Breast epithelium (tissue), 4 donors: ENCODE measurements at places on chromosomes 16 and 17. TPM values are rescaled to one million over a fixed set of nuclear protein-coding genes. Genes with fewer than 3 reads are reported as not detected.

The ADGRG1 gene
- 9.4 TPM for total RNA-seq

The KRT40 gene
- total RNA-seq, result 0.29 TPM

DNA sequence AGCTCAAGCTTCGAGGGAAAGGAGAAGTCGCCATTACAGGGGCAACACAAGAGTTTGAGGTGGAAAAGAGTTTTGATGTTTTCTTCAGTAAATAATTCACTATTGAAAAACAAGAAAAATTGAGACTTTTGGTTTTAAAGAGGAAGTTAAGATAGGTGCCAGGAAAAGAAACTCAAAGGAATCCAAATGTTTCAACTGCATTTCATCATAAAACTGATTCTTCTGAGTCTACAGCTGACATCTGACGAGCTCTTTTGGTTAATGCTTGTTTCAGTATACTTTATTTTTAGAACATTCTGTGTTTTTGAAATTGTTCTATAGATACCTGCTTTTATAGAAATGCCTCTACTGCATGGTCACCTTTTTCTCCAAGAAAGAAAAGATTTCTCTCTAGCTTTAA, 54.0 kb downstream of the ERN1 start:
- no peaks in the 10 kb centered on the region for H3K27me3 ChIP-seq
- no peaks in the 10 kb centered on the region for H3K4me1 ChIP-seq
- H3K36me3 ChIP-seq, result no peaks in the 10 kb centered on the region
- peak overlapping the region; percentile 76 for H3K27ac ChIP-seq
- no peak for DNase-seq

- no peaks in the 10 kb centered on the region for H3K27me3 ChIP-seq
- H3K4me1 ChIP-seq, result no peaks in the 10 kb centered on the region
- H3K27ac ChIP-seq, result no peak overlapping the region
- H3K4me3 ChIP-seq, result no peak overlapping the region
These were observed 178.6 kb downstream of the WWOX start for GRCh38 chr16:78278056-78278450.

DNA sequence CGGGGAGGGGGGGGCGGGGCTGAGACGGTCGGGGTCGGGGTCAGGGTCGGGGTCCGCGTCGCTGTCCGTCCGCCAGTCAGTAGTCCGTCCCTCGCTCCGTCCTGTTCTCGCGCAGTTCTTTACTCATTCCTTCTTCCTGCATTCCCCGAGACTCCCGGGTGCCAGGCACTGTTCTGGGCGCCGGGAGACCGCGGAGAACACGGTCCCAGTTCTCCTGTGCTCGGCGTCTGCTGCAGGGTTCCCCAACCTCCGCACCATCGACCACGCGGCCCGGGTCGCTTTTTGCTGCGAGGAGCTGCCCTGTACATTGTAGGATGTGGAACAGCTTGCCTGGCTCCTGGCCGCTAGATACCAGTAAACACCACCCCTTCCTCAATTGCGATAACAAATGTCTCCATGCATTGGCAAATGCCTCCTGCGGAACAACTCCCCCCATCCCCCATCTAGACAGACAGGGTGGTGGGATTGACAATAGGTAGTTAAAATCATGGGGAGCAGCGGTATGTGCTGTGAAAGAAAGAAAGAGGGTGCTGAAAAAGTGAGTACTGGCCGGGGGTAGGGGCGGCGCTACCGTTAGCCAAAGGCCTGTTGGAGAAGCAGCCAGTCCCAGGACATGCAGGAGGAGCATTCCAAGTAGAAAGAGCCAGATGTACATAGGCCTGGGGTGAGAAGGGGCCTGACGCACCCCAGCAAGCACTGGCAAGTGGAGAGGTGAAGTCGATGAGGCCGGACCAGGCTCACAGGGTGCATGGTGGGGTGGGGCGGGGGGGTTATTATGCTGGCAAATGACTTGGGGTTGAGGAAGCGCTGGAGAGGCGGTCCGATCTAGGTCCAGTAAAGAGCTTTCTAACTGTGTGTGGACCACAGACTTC, 631 bp downstream of the TRAF7 start:
- H3K36me3 ChIP-seq, result no peaks in the 10 kb centered on the region
- DNase-seq, result no peak
- H3K4me1 ChIP-seq, result peaks cover 46% of the 10 kb centered on the region
- H3K4me3 ChIP-seq, result peak overlapping the region; percentile 89

GRCh38 chr17:73201215-73202069, 8.6 kb downstream of the COG1 start:
- DNase-seq, result no peak
- no peak overlapping the region for H3K27ac ChIP-seq
- no peaks in the 10 kb centered on the region for H3K4me1 ChIP-seq
- H3K27me3 ChIP-seq, result no peaks in the 10 kb centered on the region
- H3K36me3 ChIP-seq, result peaks cover 13% of the 10 kb centered on the region

The CTRB1 gene
- not detected for total RNA-seq

DNA sequence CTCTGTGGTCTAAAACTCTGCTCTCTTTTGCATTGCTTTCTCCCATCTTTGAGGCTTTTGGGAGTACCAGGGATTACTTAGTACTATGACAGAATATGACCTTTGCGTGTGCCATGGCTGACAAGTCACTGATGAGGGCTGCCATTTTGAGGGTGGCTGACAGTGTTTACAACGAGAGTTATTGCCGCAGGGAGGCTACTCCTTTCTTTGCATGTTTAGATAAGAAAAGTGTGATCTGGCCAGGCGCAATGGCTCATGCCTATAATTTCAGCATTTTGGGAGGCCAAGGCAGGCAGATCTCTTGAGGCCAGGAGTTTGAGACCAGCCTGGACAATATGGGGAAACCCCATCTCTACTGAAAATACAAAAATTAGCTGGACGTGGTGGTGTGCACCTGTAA, 77.5 kb downstream of the GSG1L start:
- peaks cover 5% of the 10 kb centered on the region for H3K27me3 ChIP-seq
- no peak overlapping the region for H3K27ac ChIP-seq
- no peak for DNase-seq
- H3K4me1 ChIP-seq, result no peaks in the 10 kb centered on the region

- no peak overlapping the region for H3K4me3 ChIP-seq
- H3K27me3 ChIP-seq, result no peaks in the 10 kb centered on the region
- no peak for DNase-seq
- no peak overlapping the region for H3K27ac ChIP-seq
- H3K4me1 ChIP-seq, result no peaks in the 10 kb centered on the region
These were observed 66.4 kb downstream of the CDK5R1 start for GRCh38 chr17:32553168-32553567.

The LGALS9C gene
- not detected for total RNA-seq

GRCh38 chr17:79891113-79891730, 52.0 kb upstream of the CBX4 start:
- no peaks in the 10 kb centered on the region for H3K27me3 ChIP-seq
- no peaks in the 10 kb centered on the region for H3K4me1 ChIP-seq
- H3K27ac ChIP-seq, result no peak overlapping the region

- H3K27ac ChIP-seq, result peak overlapping the region; percentile 59
- peak overlapping the region; percentile 29 for H3K4me3 ChIP-seq
- peaks cover 7% of the 10 kb centered on the region for H3K4me1 ChIP-seq
- DNase-seq, result no peak
These were observed 68.3 kb upstream of the BCAR1 start for GRCh38 chr16:75319513-75320411.

- H3K4me3 ChIP-seq, result no peak overlapping the region
- no peaks in the 10 kb centered on the region for H3K27me3 ChIP-seq
- H3K4me1 ChIP-seq, result no peaks in the 10 kb centered on the region
- H3K36me3 ChIP-seq, result no peaks in the 10 kb centered on the region
These were observed 23.8 kb downstream of the DEXI start for GRCh38 chr16:10918294-10919002.

DNA sequence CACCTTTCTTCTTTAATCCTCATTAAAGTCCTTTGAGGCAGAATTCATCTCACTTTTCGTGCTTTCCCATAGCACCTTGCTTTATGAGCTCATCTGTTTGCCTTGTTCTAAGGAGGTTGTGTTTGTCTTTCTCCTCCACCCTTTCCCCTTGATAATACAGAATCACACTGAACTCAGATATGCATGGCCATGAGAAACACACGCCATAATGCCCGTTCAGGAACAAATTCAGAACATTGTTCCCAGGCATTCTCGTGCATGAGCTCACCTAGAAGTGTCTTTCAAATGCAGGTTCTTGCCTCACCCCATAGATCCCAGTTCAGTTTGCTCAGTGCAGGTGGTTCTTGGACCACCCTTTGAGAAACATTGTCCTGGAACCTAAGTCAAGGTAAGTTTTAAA, 71.1 kb downstream of the TMEM114 start:
- no peaks in the 10 kb centered on the region for H3K4me1 ChIP-seq
- no peak overlapping the region for H3K27ac ChIP-seq
- H3K36me3 ChIP-seq, result no peaks in the 10 kb centered on the region
- peaks cover 19% of the 10 kb centered on the region for H3K27me3 ChIP-seq
- no peak overlapping the region for H3K4me3 ChIP-seq
- DNase-seq, result no peak

DNA sequence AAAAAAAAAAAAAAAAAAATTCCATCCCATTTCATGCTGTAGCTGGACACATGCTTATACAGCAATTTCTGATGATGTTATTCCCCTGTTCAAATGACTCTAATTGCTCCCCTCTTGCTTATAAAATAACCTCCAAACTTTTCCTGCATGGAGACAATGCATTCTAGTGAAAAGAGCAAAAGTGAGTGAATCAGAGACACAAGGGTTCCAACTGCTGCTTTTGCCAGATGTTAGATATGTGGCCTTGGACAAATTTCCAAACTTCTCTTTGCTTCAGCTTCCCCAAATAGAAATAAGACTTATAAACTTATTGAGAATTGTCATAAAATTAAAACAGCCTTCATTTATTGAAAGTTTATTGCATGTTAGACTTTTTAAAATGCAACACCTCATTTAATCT, 65.0 kb upstream of the AXIN2 start:
- no peak overlapping the region for H3K27ac ChIP-seq
- H3K36me3 ChIP-seq, result no peaks in the 10 kb centered on the region
- DNase-seq, result no peak
- H3K4me1 ChIP-seq, result no peaks in the 10 kb centered on the region
- H3K27me3 ChIP-seq, result no peaks in the 10 kb centered on the region
- no peak overlapping the region for H3K4me3 ChIP-seq
